Adrenal gland (tissue), 19 donors: ENCODE measurements at places on chromosomes 4 and X. TPM values are rescaled to one million over a fixed set of nuclear protein-coding genes. Genes with fewer than 3 reads are reported as not detected.

DNA sequence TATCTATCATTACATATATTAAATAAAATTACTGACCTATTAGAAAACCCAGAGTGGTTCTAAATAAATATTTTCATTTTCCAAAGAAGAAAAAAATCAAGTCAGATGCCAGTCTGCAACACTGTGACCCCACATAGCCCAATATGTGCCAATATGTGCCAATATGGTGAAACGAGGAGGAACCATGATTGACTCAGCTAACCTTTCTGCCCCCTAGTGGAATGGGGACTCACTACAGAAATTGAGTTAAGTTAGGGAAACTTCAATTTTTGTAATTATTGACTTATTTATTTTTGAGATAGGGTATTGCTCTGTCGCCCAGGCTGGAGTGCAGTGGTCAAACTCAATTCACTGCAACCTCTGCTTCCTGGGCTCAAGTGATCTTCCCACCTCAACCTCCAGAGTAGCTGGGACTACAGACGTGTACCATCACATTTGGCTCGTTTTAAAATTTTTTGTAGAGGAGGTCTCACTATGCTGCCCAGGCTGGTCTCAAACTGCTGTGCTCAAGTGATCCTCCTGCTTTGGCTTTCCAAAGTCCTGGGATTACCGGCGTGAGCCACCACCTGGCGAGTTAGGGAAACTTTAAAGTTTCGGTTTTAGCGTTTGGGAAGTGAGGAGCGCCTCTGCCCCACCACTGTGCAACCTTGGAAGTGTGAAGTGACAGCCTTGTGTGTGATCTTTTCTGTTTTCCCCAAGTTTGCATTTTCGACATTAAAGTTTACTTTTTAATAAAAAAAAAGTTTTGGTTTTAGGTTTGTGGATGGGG lies 116.8 kb upstream of the SHISA3 start:
- H3K36me3 ChIP-seq: no peaks in the 10 kb centered on the region
- no peaks in the 10 kb centered on the region for H3K4me1 ChIP-seq
- no peak overlapping the region for H3K27ac ChIP-seq
- H3K4me3 ChIP-seq: no peak overlapping the region

DNA sequence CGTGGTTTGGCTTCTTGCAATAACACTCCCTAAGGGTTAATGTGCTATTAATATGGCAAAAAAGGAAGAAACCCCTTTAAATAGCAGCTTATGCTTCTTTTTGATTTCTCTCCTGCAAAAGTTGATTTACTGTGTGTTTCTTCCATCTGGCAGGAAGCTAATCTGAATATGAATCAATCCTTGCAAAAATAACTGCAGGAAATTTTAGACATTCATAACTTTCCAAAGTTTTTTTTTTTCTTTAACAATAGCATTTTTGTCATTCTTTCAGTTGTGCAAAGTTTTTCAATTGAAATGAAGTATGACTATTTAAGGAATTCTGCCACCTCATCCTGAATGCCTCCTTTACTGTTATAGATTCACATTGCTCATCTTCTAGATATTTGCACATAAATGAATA lies 115.6 kb downstream of the SPANXA1 start:
- no peaks in the 10 kb centered on the region for H3K4me1 ChIP-seq
- H3K4me3 ChIP-seq: no peak overlapping the region
- H3K27ac ChIP-seq: no peak overlapping the region
- H3K36me3 ChIP-seq: no peaks in the 10 kb centered on the region

DNA sequence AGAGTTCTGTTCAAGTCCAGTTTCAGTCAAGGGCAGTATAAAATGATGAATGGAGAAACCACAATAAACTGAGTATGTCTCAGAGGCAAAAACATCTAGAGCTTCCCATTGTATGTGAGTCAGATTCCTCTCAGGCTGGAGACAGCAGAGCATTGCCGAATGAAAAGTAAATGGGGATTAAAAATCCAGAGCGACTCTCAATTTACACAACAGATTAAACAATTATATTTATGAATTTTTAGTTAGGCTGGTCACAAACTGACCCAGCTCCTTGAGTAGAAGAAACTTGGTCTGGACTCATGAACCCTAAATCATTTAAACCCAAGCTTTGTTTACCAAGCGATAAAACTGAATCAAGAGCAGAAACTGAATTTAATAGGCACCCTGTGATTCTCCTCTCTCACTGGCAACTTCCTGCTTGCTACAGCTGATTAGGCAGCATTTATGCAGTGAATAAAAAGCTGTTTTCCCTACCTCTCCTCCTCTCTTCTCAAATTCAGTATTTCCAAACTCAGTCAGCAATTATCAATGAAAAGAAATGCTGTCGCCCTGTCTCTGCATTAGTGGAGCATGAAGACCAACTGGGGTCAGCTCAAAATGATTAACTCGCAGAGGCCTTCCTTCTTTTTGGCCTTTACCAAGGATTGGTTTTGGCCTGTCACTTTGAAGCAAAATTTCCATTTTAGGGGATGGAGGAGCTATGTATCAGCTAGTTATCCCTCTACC lies 568.0 kb downstream of the PDHA2 start:
- no peak for DNase-seq
- H3K27ac ChIP-seq: no peak overlapping the region
- no peaks in the 10 kb centered on the region for H3K27me3 ChIP-seq
- H3K36me3 ChIP-seq: no peaks in the 10 kb centered on the region

- H3K27ac ChIP-seq: no peak overlapping the region
- no peaks in the 10 kb centered on the region for H3K36me3 ChIP-seq
- no peak for DNase-seq
- peaks cover 20% of the 10 kb centered on the region for H3K27me3 ChIP-seq
Measured at GRCh38 chrX:69229436-69229835, 64.2 kb upstream of the PJA1 start.

GRCh38 chr4:154277172-154277571 lies 214.4 kb downstream of the DCHS2 start:
- no peak overlapping the region for H3K27ac ChIP-seq
- no peaks in the 10 kb centered on the region for H3K4me1 ChIP-seq
- DNase-seq: no peak

DNA sequence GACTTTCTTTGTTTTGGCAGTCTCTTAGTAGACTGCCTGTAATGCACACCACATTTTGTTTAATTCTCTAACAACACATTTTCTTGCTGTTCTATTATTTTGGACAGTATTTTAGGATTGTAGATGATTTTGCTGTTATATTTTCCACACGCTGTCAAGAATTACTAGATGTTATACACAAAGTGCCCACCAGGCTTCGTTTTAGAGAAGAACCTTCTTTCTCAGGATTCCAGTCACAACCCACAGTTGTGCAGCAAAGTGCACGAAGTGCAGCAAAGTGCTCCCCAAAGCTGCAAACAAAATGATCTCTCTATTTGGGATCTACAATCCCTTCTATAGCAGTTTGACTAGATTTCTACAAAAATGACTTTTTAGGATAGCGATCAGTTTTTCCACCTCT lies 2.4 kb downstream of the ZNF141 start:
- H3K27me3 ChIP-seq: no peaks in the 10 kb centered on the region
- peaks cover 11% of the 10 kb centered on the region for H3K36me3 ChIP-seq
- H3K4me1 ChIP-seq: peaks cover 12% of the 10 kb centered on the region
- H3K4me3 ChIP-seq: no peak overlapping the region
- no peak for DNase-seq

GRCh38 chr4:26402458-26402857 lies 81.6 kb downstream of the RBPJ start:
- H3K4me3 ChIP-seq: no peak overlapping the region
- H3K36me3 ChIP-seq: no peaks in the 10 kb centered on the region
- H3K27me3 ChIP-seq: no peaks in the 10 kb centered on the region
- H3K27ac ChIP-seq: no peak overlapping the region
- no peak for DNase-seq

DNA sequence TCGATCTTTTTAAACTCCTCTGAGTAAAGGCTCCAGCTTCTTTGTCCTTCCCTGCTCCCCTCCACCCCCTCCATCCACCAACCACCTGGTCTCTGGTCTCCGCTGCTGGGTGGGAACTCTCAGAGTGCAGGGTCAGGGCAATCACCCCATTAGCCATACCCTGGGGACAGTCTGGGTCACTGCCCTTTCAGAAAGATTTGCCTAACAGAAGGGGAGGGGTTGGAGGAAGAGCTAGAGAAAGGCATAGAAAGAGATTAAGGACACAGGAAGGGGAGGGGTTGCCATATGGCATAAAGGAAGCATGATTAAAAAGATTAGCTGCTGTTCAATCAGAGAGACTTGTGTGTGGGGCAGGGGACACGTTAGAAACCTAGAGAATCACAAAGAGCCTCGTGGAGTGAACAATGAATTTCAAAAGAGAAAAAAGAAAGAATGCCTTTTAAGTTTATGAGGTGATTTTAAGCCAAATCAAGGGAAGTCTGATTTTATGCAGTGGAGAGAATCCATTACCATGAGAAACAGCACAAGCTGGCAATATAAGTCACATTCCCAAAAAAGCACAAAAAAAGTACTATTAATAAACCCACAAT lies 115.5 kb upstream of the ACSL4 start:
- DNase-seq: no peak
- H3K36me3 ChIP-seq: no peaks in the 10 kb centered on the region
- no peak overlapping the region for H3K27ac ChIP-seq
- no peak overlapping the region for H3K4me3 ChIP-seq

- H3K36me3 ChIP-seq: no peaks in the 10 kb centered on the region
- H3K27ac ChIP-seq: no peak overlapping the region
- no peak for DNase-seq
Measured at GRCh38 chr4:135838889-135839288, 1637.3 kb upstream of the PABPC4L start.

GRCh38 chr4:5259471-5259870 lies 208.2 kb downstream of the STK32B start:
- no peak for DNase-seq
- no peak overlapping the region for H3K27ac ChIP-seq
- no peaks in the 10 kb centered on the region for H3K4me1 ChIP-seq
- no peak overlapping the region for H3K4me3 ChIP-seq
- H3K36me3 ChIP-seq: no peaks in the 10 kb centered on the region

DNA sequence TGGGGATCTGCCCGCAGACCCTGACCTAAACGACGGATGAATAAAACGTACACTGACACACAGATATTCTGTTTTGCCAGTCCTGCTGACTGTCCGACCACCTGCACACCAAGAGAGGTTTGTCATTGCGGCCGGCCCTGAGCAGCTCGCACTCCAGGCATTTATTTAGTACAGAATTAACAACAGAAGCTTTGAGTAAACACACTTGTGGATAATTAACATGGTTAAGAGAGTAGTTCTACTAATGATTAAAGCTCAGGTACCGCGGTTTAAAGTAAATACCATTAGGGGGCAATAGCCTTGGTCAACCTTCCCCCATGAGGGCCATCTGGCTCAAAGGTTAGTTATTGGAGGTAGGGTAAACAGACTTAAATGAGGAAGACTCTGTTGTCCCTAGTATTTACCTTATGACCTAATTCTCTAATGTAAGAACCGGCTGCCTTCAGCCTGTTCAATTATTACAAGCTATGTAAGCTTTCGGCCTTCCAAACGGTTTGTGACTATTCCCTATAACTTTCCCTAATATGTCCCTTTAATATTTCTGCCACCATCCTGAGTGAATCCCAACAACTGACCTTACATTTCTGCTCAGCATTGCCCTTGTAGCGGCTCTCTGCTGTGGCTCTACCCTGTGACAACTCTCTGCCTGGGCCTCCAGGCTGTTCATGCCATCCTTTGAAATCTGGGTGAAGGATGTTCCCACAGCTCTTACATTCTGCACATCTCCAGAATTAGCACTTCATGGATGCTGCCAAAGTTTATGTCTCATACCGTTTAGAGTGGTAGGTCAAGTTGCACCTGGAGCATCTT lies 46.9 kb upstream of the SYTL5 start:
- H3K4me1 ChIP-seq: no peaks in the 10 kb centered on the region
- no peak overlapping the region for H3K27ac ChIP-seq
- DNase-seq: no peak
- H3K36me3 ChIP-seq: no peaks in the 10 kb centered on the region
- no peak overlapping the region for H3K4me3 ChIP-seq

DNA sequence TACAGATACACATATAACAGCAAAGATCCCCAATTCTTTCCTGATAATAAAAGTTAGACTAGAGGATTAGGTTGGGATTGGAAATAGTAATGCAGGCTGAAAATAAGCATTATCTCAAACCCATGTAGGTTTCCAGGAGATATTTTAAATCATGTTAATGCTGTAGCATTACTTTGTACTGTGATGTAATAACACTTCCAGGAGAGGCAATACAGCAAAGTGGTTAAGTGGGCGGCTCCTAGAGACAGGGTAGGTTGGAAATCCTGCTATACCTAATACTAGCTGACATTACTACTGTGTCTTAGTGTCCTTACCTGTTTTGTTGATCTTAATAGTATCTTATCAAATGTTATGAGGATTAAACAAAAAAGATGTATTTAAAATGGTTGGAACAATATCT lies 9.6 kb downstream of the PAICS start:
- no peaks in the 10 kb centered on the region for H3K27me3 ChIP-seq
- H3K36me3 ChIP-seq: no peaks in the 10 kb centered on the region
- H3K4me3 ChIP-seq: no peak overlapping the region
- H3K4me1 ChIP-seq: no peaks in the 10 kb centered on the region
- no peak for DNase-seq

- H3K4me1 ChIP-seq: no peaks in the 10 kb centered on the region
- no peak overlapping the region for H3K27ac ChIP-seq
- no peaks in the 10 kb centered on the region for H3K36me3 ChIP-seq
- H3K27me3 ChIP-seq: no peaks in the 10 kb centered on the region
- H3K4me3 ChIP-seq: no peak overlapping the region
Measured at GRCh38 chr4:182843808-182844325, 73.3 kb downstream of the DCTD start.

DNA sequence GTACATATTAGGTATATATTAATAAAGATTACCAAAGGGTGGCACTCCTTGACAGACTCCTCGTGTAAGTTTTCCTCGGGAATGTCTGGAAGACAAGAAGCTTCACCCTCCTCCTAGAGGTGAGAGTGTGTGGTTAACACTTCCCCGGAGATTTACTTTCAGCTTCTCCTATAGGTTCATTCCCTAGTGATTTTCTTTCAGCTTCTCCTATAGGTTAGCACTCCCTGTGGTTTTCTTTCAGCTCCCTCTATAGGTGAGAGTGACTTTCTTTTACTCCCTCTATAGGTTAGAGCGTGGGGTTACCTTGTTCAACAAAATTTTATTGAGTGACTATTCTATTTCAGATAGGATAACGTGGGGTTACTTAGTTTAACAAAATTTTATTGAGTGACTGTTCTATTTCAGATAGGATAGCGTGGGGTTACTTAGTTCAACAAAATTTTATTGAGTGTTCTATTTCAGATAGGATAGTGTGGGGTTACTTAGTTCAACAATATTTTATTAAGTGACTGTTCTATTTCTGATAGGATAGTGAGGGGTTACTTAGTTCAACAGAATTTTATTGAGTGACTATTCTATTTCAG lies 106.0 kb upstream of the PLAC1 start:
- H3K27ac ChIP-seq: no peak overlapping the region
- no peak for DNase-seq
- H3K4me3 ChIP-seq: no peak overlapping the region
- H3K27me3 ChIP-seq: no peaks in the 10 kb centered on the region
- H3K4me1 ChIP-seq: no peaks in the 10 kb centered on the region

GRCh38 chr4:152738827-152739226 lies 40.7 kb downstream of the TIGD4 start:
- H3K27ac ChIP-seq: no peak overlapping the region
- H3K4me1 ChIP-seq: no peaks in the 10 kb centered on the region
- no peaks in the 10 kb centered on the region for H3K27me3 ChIP-seq

GRCh38 chr4:120703908-120704307 lies 218.6 kb downstream of the PRDM5 start:
- H3K4me3 ChIP-seq: no peak overlapping the region
- no peak for DNase-seq
- H3K27ac ChIP-seq: no peak overlapping the region
- H3K36me3 ChIP-seq: no peaks in the 10 kb centered on the region

VCX2 gene
- not detected for total RNA-seq

GLOD5 gene
- total RNA-seq: not detected

RHOXF2 gene
- not detected for total RNA-seq

MAGEB1 gene
- not detected for total RNA-seq

MAML3 gene
- 10.6 TPM for total RNA-seq

FMR1NB gene
- not detected for total RNA-seq

PF4V1 gene
- not detected for total RNA-seq
